ENCODE measurements at places on chromosomes 13 and 19.

DNA sequence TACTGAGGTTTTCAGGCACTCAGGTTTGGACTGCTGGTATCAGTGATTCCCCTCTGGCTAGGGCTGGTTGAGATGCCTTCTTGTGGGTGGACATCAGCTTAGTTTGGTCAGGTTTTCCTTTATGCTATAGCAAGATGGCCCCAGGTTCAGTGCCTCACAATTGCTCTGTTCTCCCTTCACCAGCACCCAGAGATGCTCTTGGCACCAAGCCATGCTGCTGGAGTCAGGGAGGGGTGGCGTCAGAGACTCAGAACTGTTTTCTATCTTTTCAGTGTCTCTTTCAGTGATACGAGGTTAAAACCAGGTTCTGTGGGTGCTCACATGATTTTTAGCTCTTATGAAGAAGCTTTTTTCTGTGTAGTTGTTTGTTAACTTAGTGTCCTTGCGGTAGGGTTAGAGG, 96.9 kb downstream of the NBEA start:
- DNase-seq = no peak

DNA sequence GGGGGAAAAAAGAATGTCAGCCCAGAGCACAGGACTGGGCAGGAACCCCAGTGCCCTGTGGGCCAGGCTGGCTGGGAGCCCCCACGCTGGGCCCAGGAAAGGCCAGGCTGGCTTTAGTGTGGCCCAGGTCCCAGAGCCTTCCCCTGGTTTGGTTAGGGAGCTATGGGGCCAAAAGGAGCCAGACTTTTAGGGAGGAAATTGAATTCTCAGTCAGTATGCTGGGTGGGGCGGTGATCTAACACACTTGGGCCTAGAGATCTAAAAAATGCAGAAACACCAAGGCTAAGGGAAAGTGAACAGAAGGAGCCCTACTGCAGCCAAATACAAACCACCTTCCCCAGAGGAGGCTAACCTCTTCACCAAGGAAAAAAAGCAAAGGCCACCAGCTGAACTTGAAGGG, 137.5 kb downstream of the CRYL1 start:
- DNase-seq = no peak

DNA sequence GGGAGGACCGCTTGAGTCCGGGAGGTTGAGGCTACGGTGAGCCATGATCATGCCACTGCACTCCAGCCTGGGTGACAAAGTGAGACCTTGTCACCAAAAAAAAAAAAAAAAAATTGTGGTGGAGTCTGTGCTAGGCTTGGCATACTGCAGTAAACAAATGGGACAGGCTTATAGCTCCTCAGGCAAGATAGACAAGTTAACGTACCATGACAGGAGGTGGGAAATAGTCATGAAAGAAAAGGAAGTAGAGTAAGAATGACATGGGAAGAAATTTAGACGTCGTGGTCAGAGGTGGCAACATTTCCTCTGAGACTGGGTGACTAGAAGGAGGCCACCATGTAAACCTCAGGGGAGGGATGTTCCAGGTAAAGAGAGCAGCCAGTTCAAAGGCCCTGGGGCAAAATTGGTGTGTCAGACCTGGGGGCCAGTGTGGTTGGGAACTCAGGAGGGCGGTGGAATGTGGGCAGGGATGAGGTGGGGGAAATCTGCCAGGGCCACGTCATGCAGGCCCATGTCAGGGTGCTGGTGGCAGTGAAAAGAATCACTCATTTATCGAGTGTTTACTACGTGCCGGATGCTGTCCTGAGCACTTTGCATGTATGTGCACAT, 5.6 kb downstream of the SNRPA start:
- peak; percentile 76 for DNase-seq

- no peak for DNase-seq
These were observed 147.5 kb upstream of the SOX21 start for GRCh38 chr13:94859811-94860210.

GRCh38 chr19:39328046-39328705, 7.5 kb upstream of the LRFN1 start:
- DNase-seq = peak; percentile 95

- DNase-seq = no peak
These were observed 6.2 kb upstream of the THSD1 start for GRCh38 chr13:52412128-52412527.

GRCh38 chr13:39530916-39531315, 72.1 kb downstream of the LHFPL6 start:
- no peak for DNase-seq

- no peak for DNase-seq
These were observed 337.7 kb downstream of the KCNRG start for GRCh38 chr13:50352720-50353480.

GRCh38 chr19:19059837-19060611, 3.8 kb upstream of the SLC25A42 start:
- DNase-seq = no peak
